Motor neuron (in vitro differentiated cells): ENCODE measurements at places on chromosomes 4 and X.

GRCh38 chr4:1603413-1604135, 80.5 kb downstream of the FAM53A start:
- ATAC-seq = no peak

GRCh38 chrX:152637649-152638442, at the start of gene GABRQ:
Gene GABRQ, plus strand, starts transcription at chrX:152637895. Its CDS starts 308 bp downstream, at chrX:152638203.
- peak; percentile 84 for ATAC-seq

DNA sequence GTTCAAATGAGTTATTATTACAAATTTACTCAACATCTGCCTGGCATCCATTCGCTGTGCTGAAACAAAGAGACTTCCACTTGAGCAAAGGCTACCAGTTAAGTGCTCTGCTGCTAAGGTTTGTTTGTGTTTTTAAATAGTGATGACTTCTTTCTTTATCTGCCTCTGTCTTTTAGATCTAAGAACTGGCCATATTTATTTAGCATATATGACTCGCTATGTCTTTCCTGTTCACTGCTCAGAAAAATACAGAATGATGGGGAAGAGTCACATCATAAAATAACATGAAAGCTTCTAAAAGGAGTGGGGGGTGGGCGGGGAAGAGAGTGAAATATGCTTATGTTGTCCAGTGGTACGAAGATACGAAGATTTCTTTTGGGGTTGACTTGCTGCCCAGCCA, 322.2 kb downstream of the GPAT3 start:
- ATAC-seq = no peak

GRCh38 chr4:120839974-120840751, 82.4 kb downstream of the PRDM5 start:
- ATAC-seq = no peak

GRCh38 chr4:2251795-2252529, 9.9 kb downstream of the MXD4 start:
- ATAC-seq = no peak

GRCh38 chr4:139606579-139607501, 50.8 kb upstream of the SETD7 start:
- ATAC-seq = peak; percentile 22
